ENCODE measurements at places on chromosomes 6 and 20.

DNA sequence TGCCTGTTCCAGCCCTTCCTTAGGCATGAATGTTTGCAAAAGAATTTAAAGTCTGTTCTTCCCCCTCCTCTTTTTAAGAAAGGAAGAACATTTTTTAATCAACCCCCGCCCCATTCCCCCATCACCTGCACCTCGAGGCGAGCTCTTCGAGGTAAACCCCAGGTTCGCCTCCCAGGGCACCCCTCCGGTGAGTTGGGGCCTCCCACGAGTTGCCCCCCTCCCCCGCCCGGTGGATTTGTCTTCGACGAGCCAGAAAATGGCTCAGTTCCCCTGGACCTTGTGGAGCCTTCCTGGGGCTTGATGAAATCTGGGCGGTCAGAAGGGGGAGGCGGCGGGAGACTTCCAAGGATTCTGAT, 256 bp upstream of the OVOL2 start:
- peak overlapping the region; percentile 63 for H3K4me3 ChIP-seq
- H3K36me3 ChIP-seq, result peaks cover 2% of the 10 kb centered on the region
- H3K27ac ChIP-seq, result no peak overlapping the region
- peaks cover 74% of the 10 kb centered on the region for H3K27me3 ChIP-seq

GRCh38 chr20:24766826-24767622, 182.0 kb upstream of the CST7 start:
- no peak for DNase-seq
- H3K4me3 ChIP-seq, result no peak overlapping the region
- no peak overlapping the region for H3K27ac ChIP-seq
- peaks cover 75% of the 10 kb centered on the region for H3K27me3 ChIP-seq

DNA sequence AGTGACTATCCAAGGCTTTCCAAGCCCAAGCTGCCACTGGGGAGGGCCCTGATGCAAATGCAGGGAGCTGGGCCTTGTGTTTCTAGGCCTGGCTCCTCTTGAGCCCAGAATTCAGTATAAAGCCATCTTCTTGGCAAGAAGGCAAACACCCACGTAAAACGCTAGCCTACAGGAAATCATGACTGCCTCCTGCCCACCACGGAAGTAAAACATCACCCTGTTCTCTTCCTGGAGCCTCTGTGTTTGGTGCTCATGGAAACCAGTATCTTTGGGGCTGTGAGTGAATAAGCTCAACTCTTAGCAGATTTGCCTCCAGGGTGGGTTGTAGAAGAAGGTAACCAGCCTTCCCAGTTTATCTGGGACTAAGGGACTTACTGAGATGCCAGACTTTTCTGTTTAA, 271.0 kb downstream of the ZNF217 start:
- no peaks in the 10 kb centered on the region for H3K4me1 ChIP-seq
- H3K27ac ChIP-seq, result no peak overlapping the region
- no peak for DNase-seq
- peaks cover 32% of the 10 kb centered on the region for H3K27me3 ChIP-seq

GRCh38 chr6:83371423-83371822, 59.4 kb downstream of the ME1 start:
- peaks cover 3% of the 10 kb centered on the region for H3K36me3 ChIP-seq
- no peaks in the 10 kb centered on the region for H3K4me1 ChIP-seq
- no peak overlapping the region for H3K4me3 ChIP-seq
- H3K27ac ChIP-seq, result no peak overlapping the region
- no peaks in the 10 kb centered on the region for H3K27me3 ChIP-seq

GRCh38 chr6:21259660-21260059, 333.9 kb upstream of the SOX4 start:
- no peak for DNase-seq
- H3K36me3 ChIP-seq, result no peaks in the 10 kb centered on the region
- H3K27ac ChIP-seq, result peak overlapping the region; percentile 51

GRCh38 chr6:71404145-71404966, 115.7 kb downstream of the OGFRL1 start:
- peaks cover 3% of the 10 kb centered on the region for H3K36me3 ChIP-seq
- no peak for DNase-seq
- H3K4me3 ChIP-seq, result no peak overlapping the region

DNA sequence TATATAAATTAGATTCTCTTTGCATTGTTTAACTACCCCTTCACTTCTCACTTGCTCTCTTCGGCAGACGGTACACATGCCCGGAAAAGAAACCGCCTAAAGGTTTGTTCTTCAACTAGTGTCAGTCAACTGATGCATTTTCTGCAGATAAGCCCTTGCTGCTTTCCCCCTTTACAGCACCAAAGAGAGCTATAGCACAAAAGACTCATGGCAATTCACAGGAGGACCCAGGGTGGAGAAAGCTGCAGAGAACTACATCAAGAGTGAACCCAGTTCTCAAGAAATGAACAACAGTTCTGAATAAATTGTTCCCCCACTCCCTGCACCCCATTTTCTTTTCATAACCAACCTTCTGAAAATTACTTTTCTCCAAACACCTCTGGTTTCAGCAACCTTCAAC, 8.9 kb downstream of the CD164 start:
- H3K27ac ChIP-seq, result peak overlapping the region; percentile 39
- H3K27me3 ChIP-seq, result no peaks in the 10 kb centered on the region
- DNase-seq, result no peak
- H3K36me3 ChIP-seq, result peaks cover 89% of the 10 kb centered on the region

GRCh38 chr20:47758517-47759450, 26.5 kb downstream of the SULF2 start:
- H3K36me3 ChIP-seq, result peaks cover 3% of the 10 kb centered on the region
- no peak for DNase-seq
- no peak overlapping the region for H3K4me3 ChIP-seq
- H3K27ac ChIP-seq, result no peak overlapping the region

DNA sequence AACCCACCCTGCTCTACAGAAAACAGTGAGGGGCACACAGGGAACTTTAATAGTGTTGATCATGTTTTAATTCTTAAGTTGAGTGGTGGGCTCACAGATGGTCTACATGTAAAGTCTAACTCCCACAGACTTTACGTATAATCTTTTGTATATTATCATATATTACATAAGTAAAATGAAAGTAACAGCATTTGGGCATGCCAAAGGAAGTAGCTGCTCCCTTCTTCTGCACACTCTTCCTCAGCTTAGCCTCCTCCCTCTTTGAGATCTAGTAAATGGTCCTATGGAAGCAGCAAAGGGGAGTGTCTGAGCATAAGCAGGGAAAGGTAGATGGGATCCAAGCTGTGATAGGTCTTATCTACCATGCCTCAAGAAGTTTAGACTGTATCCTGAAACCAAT, 11.2 kb downstream of the MED20 start:
- no peaks in the 10 kb centered on the region for H3K27me3 ChIP-seq
- peak overlapping the region; percentile 32 for H3K27ac ChIP-seq
- H3K36me3 ChIP-seq, result peaks cover 29% of the 10 kb centered on the region

DNA sequence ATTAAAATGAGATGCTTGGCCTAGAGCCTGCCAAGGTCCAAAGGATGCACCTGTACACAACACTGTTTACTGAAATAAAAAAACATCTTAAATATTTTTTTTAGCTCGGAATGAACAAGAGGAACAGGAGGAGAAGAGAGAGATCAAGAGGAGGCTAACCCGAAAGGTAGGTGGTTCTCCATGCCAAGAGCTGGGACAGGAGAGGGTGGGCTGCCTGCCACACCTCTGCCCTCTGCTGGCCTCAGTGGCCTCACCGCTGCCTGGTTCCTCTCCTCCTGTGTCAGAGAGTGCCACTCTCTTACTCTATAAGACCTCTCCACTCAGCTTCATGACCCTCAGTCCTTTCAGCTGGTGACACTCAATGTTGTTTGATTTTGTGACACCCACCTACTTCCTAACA, 50.2 kb downstream of the TBC1D7 start:
- no peak overlapping the region for H3K27ac ChIP-seq
- peaks cover 3% of the 10 kb centered on the region for H3K36me3 ChIP-seq
- DNase-seq, result no peak
- no peaks in the 10 kb centered on the region for H3K27me3 ChIP-seq
- peaks cover 15% of the 10 kb centered on the region for H3K4me1 ChIP-seq
- H3K4me3 ChIP-seq, result no peak overlapping the region

DNA sequence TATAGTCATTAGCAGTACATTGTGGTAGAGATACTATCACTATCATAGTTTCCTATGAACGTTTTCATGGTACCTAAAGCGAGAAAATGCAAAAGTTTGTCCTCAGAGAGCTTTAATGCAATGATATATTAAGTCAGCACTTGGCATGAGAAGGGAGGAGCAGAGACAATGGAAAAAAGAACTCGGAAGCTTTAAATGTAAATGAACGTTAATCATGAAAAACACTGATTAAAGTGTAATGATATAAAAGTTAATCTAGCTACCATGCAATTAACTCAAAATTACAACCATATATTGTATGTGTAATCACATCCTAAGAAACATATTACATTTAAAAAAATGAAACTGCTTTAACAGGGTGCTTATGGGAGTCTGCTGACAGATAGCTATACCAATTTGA, 282.7 kb downstream of the HDGFL1 start:
- H3K27ac ChIP-seq, result no peak overlapping the region
- H3K4me3 ChIP-seq, result no peak overlapping the region
- H3K4me1 ChIP-seq, result no peaks in the 10 kb centered on the region

- H3K4me3 ChIP-seq, result no peak overlapping the region
Measured at GRCh38 chr6:136716917-136717715, 75.2 kb downstream of the MAP3K5 start.

DNA sequence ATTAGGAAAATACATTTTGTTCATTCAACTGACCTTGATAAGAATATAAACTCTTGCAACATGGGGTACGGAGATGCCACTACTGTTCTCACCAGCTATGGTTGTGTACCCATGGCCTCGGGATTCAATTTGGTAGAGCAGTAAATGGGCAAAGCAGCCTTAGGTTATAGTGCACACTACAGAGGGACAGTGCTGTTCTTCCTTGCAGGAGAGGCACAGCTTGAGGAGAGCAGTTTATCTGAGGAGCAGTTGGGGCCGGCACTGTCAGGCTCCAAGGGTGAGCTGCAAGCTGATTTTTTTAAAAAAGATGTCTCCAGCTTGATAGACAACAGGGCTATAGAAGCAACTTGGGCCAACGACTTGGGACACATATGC, 82.4 kb downstream of the SLC35B3 start:
- no peak overlapping the region for H3K27ac ChIP-seq
- peaks cover 16% of the 10 kb centered on the region for H3K27me3 ChIP-seq
- no peak overlapping the region for H3K4me3 ChIP-seq
